ENCODE measurements at places on chromosomes 6 and 20.
A peak's percentile ranks its signal among the peaks of the same experiment; 100 is the strongest.

GRCh38 chr6:1386038-1386709, 3.2 kb upstream of the FOXF2 start:
- no peak for DNase-seq

DNA sequence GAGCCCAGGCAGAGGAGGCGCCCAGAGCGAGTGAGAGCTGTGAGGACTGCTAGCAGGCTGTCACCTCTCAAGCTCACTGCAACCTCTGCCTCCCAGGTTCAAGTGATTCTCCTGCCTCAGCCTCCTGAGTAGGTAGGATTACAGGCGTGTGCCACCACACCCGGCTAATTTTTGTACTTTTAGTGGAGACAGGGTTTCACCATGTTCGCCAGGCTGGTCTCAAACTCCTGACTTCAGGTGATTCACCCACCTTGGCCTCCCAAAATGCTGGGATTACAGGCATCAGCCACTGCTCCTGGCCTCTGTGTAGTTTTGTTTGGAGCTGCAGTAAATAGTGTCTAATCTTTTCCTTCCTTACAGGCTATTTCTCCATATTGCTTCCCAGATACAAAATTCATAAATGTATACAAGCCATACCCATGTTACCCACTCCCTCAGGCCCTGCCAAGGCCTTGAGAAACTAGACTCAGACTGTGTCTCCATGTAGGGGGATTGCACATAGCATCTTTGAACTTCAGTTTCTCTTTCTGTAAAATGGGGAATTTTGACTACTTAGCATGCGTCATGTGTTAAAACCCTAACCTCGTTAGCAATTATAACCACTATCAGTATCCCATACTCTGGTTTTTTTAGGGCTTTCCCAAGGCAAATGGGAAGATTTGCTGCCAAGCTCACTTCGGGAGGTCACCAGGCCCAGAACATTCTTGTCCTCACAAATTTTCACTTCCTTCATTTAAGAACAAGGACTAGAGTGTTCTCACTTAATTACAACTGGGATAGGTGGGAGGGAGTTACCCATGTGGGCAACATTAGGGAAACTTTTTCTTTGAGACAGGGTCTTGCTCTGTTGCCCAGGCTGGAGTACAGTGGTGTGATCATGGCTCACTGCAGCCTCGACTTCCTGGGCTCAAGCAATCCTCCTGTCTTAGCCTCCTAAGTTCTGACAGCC, 67.3 kb upstream of the DDR1 start:
- no peak for DNase-seq

DNA sequence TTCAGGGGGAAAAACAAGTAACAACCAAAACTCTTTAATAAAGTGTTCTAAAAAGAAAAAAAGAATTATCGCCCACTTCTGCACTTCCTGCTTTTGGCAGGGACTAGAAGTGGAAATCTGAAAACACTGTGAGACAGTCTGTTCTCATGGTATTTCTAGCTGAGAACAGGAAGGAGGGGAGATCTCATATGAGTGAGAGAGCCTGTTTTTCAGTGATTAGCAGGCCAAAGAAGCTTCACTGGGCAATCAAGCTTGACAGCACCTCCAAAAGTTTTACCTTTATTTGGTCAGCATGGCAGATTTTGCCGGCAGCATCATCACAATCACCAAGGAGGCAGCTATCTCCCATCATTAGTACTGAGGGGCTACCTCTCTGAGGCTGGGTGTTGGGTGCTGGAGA, 79.5 kb upstream of the ATXN1 start:
- no peak for DNase-seq

DNA sequence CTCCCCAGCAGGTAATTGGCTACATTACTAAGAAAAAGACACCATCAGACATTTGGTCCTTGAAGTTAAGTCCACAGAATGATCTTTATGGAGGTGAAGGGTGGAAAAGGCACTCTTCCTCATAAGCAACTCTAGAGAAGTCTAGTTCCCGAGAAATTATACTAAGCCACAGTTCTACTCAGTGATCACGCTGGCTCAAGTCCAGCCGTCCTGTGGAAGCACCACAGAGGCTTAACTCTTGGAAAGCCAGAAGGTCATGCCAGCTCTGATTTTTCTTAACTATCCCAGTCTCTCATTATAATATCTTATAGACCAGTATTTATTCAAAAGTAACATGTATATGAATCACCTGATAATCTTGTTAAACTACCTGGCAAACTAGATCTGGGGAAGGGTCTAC, 258.5 kb downstream of the EYA4 start:
- no peak for DNase-seq

DNA sequence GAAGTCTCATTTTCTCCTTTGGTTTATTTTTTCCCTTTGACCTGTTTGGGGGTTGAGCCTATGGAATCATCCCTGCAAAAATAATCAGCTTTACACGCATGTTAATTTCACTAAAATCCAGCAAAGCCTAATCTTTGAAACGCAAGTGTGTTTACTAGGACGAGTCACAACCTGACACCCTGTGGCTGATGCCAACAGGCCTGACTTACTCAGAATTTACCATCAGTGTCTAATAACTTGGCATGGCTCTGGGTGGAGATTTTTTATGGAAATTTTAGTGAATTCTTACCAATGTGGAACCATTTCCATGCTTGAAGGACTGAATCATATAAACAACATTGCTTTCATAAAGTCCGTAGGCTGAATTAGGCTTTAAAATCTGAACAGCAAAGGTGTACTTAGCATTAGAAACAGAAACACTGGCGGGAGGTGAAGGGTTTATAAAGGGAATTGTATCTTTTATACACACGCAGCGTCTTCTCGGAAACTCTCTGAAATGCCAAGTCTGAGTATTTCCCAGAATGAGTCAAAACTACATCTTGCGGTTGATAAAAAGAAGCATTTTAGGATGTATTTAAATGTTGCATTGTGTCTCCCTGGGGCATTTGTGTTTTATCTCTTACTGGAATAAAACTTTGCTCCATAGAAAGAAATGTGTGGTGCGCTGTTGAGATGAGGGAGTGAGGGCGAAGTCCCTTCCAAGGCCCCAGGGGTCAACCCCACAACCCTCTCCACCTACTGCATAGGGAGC, 81.2 kb downstream of the DACT2 start:
- DNase-seq = no peak

- no peak for DNase-seq
Measured at GRCh38 chr20:47360297-47361056, 4.0 kb upstream of the ZMYND8 start.

- no peak for DNase-seq
Measured at GRCh38 chr20:34747479-34747878, 43.3 kb downstream of the TP53INP2 start.

- no peak for DNase-seq
Measured at GRCh38 chr20:43767686-43768474, 41.1 kb upstream of the GTSF1L start.

DNA sequence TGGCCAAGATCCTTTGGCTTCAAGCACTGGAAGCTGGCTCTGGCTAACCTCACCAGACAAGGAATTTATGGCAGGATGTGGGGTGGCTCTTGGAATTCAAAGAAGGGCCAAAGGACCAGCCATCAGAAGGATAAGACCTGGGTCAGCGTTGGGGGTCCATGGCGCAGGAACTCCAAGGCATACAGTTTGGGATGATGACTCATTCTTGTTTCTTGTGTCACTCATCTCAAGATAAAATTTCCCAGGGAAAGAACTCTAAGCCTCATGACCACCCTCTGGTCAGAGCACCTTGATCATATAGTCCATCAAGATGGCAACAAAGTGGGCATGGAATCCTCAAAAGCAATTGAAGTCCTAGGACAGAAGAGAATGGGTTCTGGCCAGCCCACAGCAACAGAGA, 4.8 kb downstream of the ZBTB9 start:
- no peak for DNase-seq

- no peak for DNase-seq
Measured at GRCh38 chr6:137877606-137878005, 10.5 kb downstream of the TNFAIP3 start.

GRCh38 chr20:24703284-24703610, 233.8 kb downstream of the SYNDIG1 start:
- DNase-seq = no peak

GRCh38 chr6:31352310-31352682, 4.7 kb downstream of the HLA-B start:
- no peak for DNase-seq

- DNase-seq = no peak
Measured at GRCh38 chr6:107582086-107582485, 92.2 kb downstream of the SOBP start.

- DNase-seq = no peak
Measured at GRCh38 chr20:37881601-37882343, 21.2 kb upstream of the VSTM2L start.

DNA sequence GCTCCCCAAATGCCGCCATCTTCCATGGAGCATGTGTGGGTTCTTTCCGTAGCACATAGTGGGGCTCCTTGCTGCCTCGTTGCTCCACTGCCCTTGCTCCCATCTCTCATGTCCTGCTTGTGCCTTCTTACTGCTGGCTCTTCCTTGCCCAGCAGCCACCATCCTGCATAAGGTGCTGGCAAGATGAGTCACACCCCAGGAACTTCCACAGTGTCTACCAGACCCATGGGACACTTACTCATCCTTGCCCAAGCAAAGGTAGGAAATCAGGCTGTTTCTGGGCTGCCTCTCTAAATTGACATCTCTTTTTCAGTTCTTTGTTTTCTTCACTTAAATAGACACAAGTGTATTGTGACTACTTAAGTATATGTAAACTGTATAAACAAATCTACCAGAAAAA, 39.4 kb upstream of the RGS17 start:
- DNase-seq = peak; percentile 10

- no peak for DNase-seq
Measured at GRCh38 chr6:71317441-71317840, 28.8 kb downstream of the OGFRL1 start.

DNA sequence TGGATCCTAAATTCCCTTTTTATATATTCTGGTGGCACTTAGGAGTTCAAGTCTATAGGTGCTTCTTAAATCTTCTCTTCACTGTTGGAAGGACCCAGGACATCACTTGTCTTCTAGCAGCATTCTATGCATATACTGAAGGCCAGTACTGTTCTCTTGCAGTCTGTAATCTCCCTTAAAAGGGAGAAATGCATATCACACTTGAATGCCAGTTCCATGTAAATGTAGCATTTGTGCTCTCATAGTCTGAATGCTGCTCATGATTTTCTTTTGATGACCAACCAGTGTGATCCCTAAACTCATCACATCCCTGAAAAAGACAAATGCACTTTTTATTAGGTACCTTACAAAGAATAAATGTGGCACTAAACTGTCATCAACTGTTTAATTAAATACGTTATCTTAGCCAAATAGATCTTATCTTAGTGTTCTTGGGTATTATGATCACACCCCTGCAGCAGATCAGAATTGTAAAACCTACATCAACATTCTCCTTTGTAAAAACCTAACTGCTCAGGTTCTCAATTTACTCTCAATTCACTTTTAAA, 176.1 kb downstream of the EPHA7 start:
- DNase-seq = no peak

- DNase-seq = no peak
Measured at GRCh38 chr6:108616544-108616943, 55.8 kb downstream of the FOXO3 start.

DNA sequence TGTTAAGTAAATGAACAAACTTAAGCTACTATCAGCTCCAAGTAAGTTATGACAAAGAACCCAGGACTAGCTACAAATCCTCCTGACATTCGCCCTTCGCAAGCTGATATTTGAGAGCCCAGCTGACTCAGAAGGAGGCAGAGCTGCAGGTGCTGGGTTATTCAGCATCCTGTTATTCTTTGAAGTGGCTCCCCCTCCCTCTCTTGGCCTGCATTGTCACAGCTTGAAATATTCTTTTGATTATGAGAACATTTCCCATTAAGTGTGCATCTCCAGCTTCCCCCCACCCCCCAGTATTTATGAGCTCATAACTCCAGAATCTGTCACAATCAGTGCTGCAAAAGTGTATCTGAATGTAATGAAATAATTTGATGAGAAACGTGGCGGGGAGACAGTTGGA, 78.8 kb upstream of the RALY start:
- DNase-seq = no peak

GRCh38 chr6:109051301-109052017, 43.2 kb downstream of the SESN1 start:
- DNase-seq = no peak

DNA sequence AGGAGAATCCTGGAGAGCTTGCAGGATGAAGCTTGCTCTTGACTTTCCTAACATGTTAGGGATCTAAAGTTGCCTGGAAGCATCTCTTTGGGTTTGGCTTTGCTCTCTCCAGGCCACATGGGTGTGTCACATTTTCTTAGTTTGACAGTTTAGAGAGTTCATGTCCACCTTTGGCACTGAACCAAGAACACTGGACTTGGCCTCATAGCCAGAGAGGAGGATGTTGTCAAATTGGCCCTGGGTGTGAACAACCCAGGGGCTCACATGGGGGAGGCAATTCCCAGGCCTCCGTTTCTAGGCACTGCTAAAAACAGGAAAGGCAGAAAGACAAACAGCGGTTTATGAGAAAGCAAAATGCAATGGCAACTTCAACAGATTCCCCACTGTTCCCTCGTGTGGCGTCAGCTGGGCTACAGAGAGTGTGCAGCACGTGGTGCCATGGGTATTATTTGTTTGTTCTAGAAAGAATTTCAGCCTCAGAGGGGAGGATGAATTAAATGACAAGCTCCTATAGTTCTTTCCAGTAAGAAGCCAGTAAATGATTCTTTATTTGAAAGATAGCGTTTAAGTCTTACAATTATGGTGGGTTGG, 93.9 kb downstream of the CLIC5 start:
- no peak for DNase-seq

DNA sequence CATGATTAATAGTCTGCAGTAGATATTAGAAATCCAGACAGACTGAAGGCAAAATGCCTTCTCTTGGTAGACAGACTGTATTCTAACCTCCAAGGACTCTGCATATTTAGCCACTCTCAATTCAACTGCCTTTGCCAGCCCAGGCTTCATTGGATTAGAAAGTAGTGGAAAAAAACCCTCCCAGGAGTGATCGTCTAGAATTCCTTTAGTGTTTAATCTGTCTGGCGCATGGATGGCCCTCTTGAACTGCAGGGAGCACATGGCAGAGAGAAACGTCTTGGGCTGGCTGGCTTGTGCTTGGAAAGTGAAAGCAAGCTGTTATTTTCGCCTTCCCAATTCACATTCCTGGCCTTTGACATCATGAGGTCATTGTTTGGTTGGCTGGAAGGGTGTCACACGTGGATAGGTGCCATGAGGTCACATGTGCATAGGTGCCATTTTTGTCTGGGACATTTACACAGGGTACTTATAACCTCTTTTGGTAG, 30.9 kb upstream of the NEDD9 start:
- DNase-seq = peak; percentile 32

GRCh38 chr20:49516916-49517804, 34.7 kb upstream of the KCNB1 start:
- DNase-seq = no peak

- DNase-seq = no peak
Measured at GRCh38 chr6:26414281-26414680, 12.2 kb downstream of the BTN3A1 start.

GRCh38 chr6:32255199-32256153, 31.6 kb upstream of the NOTCH4 start:
- DNase-seq = peak; percentile 91

DNA sequence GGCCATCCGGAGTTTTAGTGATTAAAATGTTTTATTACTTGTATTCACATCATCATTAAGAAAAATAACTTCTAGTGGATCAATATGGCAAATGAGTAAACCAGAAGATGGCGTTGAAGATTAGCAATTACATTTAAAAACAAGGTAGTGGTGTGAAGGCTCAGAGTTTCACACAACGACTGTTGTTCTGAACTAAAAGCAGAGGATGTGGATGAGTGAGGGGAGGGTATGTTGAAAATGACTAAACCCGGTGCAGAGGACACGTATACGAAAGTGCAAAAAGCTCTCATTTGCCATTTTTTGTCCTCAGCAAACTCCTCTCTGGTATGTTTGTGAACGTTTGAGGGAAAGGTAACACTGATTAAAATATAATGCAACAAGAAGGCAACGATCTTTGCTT, 1.9 kb upstream of the IRF4 start:
- no peak for DNase-seq
